ENCODE measurements at places on chromosomes 16 and 17.
A peak's percentile ranks its signal among the peaks of the same experiment; 100 is the strongest.

DNA sequence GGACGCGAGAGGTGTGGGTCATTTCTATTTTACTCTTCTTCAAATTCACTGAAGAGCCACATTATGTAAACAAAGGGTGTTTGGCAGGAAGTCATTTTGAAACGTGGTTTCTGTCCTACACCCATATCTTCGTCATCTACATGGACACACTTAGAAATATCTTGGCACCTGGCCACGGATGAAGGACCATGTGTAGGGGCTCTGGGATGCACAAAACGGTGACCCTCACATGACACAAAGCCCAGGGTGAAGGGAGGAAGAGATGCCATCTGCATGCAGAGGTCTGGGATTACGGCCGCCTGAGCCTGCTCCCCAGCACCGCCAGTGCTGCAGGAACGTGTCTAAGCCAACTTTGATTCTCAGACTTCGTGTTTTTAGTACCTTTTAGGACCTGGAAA is 130.2 kb upstream of the CHMP6 start:
- DNase-seq: no peak

GRCh38 chr16:70416748-70417616 is 21.9 kb downstream of the ST3GAL2 start:
- DNase-seq: no peak

DNA sequence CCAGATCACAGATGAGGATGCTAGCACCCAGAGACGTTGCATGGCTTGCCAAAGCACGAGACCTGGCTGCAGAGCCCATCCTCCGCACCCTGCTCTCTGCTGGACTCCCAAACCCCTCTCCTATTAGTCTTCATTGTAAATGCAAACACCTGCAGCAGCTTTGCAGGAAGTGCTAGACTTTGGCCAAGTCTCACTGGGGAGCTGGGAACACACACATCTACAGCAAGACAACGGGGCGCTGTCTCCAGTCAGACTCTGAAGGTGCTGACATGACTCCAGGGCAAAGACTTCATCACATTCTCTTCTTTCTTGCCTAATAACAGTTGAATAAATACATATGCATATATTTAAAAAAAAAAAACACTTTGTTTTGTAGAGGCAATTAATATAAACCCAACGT is 43.8 kb downstream of the CYTH1 start:
- no peak for DNase-seq

DNA sequence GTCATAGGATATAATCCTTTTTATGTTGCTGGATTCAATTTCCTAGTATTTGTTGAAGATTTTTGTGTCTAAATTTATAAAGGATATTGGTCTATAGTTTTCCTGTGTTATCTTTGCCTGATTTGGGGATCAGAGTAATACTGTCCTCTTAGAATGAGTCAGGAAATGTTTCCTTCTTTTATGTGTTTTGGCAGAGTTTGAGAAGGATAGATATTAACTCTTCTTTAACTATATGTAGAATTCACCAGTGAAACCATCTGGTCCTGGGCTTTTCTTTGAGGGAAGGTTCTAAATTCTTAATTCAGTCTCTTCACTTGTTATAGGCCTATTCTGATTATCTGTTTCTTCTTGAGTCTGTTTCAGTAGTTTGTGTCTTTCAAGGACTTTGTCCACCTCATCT is 66.3 kb upstream of the NACA2 start:
- DNase-seq: no peak

DNA sequence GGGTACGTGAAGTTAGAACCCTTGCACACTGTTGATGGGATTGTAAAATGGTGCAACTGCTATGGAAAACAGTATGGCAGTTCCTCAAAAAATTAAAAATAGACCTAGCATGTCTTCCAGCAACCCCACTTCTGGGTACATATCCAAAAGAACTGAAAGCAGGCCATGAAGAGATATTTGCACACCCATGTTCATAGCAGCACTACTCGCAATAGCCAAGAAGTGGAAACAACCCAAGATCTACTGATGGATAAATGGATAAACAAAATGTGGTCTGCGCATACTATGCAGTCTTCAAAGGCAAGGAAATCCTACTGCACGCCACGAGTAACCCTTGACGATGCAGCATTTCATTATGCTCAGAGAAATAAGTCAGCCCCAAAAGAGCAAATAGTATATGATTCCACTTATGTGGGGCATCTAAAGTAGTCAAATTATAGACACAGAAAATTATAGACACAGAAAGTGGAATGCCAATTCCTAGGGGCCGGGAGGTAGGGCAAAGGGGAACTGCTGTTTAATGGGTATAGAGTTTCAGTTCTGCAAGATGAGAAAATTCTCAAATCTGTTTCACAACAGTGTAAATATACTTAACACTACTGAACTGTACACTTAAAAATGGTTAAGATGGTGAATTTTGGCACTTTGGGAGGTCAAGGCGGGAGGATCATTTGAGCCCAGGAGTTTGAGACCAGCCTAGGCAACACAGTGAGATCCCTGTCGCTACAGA is 17.2 kb downstream of the CORO7 start:
- no peak for DNase-seq

GRCh38 chr17:78839762-78840529 is 668 bp downstream of the USP36 start:
- DNase-seq: peak; percentile 73

DNA sequence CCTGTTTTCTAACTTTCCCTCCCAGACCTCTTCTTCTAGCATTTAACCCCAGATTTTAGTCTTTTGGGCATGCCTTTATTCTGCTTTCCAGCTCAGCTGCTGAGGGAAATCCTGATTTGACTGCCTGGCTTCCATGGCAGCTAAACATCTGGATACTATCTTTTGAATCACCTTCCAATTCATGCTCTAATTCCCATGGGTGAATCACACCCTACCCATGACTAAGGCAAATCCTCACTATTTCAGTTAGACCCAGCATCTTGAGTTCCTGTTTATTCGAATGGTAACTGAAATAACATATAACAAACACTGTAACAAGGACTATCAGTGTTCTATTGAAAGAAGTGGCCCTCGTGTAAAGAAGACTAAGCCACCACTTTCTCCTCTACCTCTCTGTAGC is 29.8 kb downstream of the CA10 start:
- no peak for DNase-seq

- no peak for DNase-seq
These were observed 61.8 kb downstream of the DNAH3 start for GRCh38 chr16:21088646-21089538.

DNA sequence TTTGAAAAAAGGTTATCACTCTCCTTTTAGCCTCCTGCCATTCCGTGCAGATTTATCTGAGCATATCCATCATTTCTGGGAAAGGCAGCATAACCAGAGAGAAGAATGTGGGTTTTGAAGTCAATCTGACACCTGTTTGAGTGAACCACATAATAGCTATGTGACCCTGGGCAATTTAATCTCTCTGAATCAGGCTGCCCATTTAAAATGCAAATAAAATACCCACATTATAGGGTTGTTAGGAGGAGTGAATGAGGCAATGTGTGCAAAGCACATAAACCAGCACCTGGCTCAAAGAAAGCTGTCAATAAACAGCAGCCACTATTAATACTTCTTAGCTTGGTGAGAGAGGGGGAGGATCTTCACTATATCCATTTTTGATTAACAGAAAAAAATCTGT is 88.0 kb downstream of the CACNG1 start:
- DNase-seq: no peak

DNA sequence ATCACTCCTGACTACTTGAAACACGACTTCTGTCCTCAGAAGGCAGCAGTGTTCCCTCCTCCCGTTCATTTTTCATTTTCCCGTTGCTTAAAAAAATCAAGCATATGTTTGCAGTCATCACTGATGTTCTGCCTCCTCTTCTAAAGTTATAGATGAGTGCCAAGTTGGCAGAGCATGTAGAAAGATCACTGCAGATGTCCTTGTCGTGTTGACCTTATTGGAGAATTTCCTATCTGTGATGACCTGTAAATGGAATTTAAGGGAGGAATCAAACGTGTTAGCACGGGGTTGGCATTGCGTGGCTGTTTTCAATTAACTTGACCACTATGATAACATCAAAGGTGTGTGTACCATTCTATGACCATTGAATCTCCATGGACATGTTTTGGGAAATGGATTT is 396.7 kb downstream of the WWOX start:
- DNase-seq: no peak

- no peak for DNase-seq
These were observed 6.3 kb downstream of the CREBBP start for GRCh38 chr16:3874242-3874641.

- no peak for DNase-seq
These were observed 129.2 kb upstream of the NACA2 start for GRCh38 chr17:61720016-61720795.

DNA sequence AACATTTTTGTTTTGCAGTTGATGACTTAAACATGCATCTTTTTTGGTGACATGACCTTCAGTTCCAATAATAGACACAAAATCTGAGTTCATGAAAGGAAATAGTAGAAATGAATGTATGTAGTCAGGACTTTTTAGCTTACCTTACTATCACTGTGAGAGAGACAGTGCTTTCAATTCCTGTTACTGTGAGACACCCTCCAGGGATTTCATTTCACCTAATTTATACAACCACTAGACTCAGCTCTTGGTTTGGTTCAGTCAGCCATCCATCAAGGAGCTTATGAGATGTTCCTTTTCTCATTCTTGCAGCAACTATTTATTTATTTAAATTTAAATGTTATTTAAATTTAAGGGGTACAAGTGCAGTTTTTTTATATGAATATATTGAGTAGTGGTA is 77.9 kb downstream of the MAP2K4 start:
- no peak for DNase-seq

DNA sequence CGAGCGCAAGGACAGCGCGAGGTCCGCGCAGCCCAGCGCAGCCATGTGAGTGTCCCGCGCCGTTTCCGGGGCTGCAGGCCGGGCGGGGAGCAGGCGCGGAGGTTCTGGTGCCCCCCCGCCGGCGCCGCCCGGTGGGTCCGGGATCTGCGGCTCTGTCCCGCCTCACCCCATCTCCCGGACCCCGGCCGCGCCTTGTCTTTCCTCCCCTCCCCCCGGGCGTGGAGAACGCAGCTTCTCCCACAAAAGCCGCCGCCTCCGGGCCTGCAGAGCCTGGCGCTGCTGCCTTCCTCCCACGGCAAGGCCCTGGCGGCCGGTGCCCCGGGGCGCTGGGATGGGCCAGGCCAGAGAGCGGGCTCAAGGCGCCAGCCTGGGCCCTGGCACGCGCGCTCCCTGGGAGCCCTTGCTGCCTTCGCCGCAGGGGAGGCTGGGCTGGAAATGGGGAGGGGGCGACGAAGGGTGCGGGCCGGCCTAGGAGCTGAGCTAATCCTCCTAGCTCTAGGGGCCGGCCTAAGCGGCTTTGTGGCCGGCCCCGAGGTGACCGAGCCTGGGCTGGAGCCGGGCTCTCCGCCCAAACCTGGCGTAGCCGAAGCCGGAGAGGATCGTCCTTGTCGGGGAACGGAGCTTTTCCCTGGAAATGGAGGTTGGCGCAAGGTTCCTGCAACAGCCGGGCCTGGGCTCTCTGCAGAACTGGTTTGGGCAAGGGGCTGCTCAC is 397 bp downstream of the RIPOR1 start:
- DNase-seq: no peak

All from CD4-positive, alpha-beta memory T cell (primary cell).